ENCODE measurements at places on chromosomes 3 and 15.
A peak's percentile ranks its signal among the peaks of the same experiment; 100 is the strongest.

GRCh38 chr3:76436894-76437293 lies 603.0 kb upstream of the ROBO2 start:
- peak; percentile 67 for DNase-seq

DNA sequence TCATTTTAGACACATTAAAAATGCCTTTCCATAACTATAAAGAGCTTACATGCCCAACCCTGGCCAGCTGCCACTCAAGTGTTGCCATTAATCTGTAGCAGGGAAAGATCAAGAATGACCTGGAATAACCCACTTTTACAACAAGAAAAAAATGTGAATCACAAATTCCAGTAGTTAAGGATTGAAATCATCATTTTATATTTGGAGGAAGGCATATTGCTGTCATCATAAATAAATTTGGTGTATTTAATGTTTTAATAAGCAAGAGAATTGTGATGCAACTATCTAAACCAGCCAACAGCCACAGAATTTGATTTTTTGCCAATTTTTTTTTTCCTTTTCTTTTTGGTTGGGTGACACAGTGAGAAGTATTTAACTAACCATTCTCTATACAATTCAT lies 240.0 kb upstream of the SEMA6D start:
- peak; percentile 35 for DNase-seq

GRCh38 chr15:65081270-65081669 lies 4.7 kb downstream of the KBTBD13 start:
- no peak for DNase-seq

DNA sequence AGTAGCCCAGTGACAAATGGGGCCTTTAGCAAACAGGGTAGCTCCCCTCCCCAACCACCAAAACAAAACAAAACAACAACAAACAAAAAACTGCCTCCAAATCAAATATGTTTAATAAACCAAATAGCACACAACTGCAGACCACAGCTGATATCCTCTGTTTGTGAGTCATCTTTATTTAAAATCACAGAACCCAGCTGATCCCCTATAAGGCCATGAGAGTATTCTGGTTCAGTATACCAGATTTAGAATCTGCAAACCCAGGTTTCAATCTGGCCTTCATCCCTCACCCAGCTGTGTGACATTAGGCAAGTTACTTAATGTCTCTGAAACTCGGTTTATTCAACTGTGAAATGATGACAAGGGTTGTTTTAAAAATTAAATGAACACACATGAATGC lies 124.5 kb downstream of the SUCLG2 start:
- DNase-seq, result peak; percentile 35

DNA sequence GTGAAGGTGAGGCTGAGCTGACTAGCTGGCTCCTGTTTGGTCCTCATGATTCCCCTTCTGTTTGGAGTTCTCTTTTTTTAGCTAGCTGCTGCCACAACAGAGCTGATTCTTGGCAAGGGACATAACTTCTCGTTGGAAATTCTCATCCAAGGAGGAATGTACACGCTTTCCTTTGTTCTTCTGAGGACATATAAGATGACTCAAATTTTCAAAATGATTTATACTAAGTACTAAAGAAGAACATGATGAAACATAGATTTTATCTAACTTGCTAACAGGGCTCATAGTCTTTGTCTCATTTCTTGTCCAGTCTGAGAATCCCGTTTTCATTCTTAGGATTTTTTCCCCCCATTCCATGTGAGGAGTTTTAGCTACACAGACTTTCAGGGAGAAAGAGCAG lies 2.9 kb upstream of the TFG start:
- no peak for DNase-seq

DNA sequence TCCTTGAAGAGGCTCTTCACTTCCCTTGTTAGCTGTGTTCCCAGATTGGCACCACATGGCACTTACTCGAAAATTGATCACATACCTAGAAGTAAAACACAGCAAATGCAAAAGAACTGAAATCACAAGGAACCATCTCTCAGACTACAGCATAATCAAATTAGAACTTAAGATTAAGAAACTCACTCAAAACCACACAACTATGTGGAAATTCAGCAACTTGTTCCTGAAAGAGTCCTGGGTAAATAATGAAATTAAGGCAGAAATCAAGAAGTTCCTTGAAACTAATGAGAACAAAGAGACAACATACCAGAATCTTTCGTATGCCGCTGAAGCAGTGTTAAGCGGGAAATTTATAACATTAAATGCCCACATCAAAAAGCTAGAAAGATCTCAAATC lies 566.3 kb upstream of the TGFBR2 start:
- DNase-seq, result no peak

DNA sequence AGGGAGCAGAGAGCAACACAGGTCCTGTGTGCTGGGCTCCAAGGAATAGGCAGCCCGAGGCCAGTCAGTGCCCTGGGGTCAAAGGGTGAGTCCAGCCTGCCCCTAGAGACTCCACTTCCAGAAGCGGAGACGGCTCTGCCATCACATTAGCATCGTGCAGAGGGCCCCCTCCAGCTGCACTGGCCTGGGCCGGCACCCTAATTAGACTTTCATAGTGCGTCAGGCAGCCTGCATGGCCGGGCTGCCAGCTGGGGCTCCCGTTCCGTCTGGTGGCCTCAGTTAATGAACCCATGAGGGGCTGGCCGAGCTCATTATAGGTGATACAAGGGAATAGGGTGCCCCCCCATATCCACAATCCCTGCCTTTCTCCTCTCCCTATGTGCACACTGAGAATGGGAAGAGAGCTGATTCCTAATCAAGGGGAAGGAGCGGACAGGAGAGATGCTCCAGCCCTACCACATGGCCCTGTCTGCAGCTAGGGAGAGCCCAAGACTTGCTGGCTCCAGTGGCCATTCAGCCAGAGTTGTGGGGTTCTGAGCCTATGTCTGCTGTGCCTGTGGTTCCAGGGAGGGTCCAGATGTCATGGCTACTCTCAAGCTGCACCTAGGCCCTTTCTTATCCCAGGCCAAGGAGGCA lies 128.0 kb downstream of the SRGAP3 start:
- no peak for DNase-seq

DNA sequence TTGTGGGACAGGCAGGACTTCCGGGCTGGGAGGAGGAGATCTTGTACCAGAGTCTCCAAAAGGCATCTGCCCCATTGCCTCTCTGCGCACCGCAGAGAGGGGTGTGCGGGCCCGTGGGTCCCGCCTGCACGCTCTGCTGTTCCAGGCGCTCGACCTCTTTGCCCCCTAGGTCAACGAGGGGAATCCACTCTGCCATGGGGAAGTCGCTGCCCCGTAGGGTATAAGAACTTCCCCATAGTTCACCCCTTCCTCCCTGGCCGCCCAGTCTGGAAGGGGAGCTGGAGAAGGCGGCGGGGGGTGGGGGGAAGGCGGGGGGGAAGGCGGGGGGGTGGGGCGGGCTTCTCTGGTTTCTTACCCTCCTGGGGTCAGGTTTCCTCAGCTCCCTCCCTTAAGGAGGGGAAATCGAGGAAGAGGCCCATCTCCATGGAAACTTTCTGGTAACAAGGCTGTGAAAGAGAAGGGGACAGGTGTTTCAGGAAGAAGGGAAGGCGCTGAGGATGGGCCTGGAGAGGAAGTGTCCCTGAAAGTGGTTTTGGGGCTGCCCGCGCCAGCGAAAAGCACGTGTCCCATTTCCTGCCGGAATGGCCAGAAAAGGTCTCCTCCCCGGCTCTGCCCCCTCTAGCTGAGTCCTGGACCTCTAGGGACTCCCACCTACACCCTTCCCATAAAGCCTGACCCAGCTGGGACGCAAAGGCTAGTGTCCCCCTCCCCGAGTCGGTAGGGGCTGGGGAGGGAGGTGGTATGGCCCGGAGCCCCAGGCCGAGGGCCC lies 27.5 kb downstream of the NR1I2 start:
- DNase-seq, result no peak

GRCh38 chr15:57235873-57236272 lies 140.4 kb upstream of the CGNL1 start:
- peak; percentile 90 for DNase-seq

DNA sequence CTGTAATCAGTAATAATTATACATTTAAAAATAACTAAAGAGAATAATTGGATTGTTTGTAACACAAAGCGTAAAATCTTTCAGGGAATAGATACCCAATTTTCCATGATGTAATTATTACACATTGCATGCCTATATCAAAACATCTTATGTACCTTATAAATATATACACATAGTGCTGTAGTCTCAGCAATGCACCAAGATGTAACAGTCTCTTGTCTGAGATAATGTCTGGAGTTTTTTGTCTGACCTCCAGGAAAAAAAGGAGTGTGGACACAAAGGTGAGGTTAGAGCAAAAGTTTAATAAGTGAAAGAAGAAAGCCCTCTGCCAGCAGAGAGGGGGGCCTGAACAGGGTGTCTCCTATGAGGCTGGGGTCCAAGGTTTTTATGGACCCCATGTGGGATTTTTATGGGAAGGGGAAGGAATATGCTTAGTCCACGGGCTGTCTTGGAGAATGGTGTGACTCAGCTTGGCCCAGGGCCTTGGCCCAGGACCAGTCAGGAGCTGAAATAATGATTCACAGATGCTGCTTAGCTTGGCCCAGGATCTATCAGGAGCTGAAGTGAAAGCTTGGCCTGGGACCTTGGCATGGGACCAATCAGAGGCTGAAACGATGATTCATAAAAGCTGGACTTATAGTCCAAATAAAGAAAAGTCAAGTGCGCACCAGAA lies 545.0 kb downstream of the ZPLD1 start:
- peak; percentile 93 for DNase-seq

- peak; percentile 94 for DNase-seq
These were observed 13.6 kb downstream of the HAPLN3 start for GRCh38 chr15:88881775-88882174.
